Tibial nerve (tissue), 4 donors: ENCODE measurements at places on chromosomes 2 and 18.
A peak's percentile ranks its signal among the peaks of the same experiment; 100 is the strongest.

GRCh38 chr2:234823196-234823876 is 128.5 kb upstream of the SH3BP4 start:
- peak; percentile 41 for DNase-seq

DNA sequence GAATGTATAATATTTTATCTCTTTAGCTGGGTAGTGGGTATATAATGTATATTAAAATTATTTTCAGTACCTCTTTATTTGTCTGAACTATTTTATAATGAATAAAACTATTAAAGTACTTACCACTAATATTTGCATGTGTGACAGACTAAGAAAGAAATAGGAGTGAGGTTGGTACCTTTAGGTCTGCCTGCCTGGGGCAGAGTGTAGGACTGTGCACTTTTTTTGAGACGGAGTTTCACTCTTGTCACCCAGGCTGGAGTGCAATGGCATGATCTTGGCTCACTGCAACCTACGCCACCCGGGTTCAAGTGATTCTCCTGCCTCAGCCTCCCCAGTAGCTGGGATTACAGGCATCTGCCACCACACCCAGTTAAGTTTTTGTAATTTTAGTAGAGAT is 18.8 kb downstream of the NCOA1 start:
- no peak for DNase-seq

DNA sequence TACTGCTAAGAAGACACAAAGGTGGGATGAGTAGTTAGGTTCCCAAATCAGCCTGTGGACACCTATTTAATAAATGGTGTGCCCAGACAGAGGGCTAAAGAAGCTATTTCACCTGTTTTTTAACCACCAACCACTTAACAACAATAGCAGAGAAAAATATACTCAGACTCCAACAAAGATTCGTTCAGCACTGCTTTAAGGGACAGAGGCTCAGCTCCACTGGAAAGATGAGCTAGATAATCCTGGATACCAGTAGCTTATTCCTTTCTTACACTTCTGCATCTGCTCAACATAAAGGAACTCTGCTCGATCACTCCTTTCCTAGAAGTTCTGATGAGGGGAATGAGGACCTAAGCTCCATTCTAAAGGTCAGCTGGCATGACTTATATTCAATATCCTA is 44.5 kb downstream of the PTCD3 start:
- DNase-seq, result no peak

DNA sequence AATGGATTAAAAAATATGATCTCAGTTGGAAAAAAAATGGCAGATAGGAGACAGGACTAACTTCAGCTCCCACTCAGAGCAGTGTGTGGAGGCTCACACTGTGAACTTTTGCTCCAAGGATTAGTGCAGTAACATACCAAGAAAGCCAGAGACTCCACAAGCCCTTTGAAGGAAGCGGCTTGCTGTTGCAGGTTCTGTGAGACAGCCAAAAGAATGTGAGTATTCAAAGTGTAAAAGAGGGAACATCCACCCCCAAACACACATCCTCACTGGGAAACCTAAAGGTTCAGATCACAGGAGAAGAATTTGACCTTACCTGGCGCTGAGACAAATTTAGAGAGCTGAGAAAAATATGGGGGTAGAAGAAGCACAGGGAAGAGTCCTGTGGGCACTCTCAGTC is 77.5 kb downstream of the FAM171B start:
- no peak for DNase-seq

DNA sequence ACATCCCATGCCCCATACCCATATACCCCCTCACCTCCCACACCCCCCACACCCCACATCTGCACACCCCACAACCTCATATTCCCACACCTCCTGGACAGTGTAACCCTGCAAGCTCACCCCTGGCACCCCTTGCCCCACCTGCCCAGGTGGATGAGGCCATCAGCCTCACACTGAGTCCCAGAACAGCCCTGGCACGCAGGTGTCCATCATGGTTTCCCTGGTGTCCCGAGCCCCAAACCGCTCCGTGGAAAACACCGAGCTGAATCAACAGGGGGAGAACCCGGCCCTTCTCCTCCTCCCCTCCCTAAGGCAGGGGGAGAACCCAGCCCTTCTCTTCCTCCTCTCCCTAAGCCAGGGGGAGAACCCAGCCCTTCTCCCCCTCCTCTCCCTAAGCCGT is 415.6 kb upstream of the SALL3 start:
- DNase-seq, result no peak

GRCh38 chr2:232541195-232541960 is 1.9 kb downstream of the CHRNG start:
- DNase-seq, result no peak

- no peak for DNase-seq
Observed at GRCh38 chr2:136651456-136652010, 113.8 kb upstream of the THSD7B start.

- DNase-seq, result no peak
Observed at GRCh38 chr18:76602191-76602590, 107.1 kb upstream of the ZNF516 start.

- peak; percentile 88 for DNase-seq
Observed at GRCh38 chr2:84905181-84906107, at the start of gene TMSB10. Gene TMSB10, plus strand, starts transcription at chr2:84905656.

DNA sequence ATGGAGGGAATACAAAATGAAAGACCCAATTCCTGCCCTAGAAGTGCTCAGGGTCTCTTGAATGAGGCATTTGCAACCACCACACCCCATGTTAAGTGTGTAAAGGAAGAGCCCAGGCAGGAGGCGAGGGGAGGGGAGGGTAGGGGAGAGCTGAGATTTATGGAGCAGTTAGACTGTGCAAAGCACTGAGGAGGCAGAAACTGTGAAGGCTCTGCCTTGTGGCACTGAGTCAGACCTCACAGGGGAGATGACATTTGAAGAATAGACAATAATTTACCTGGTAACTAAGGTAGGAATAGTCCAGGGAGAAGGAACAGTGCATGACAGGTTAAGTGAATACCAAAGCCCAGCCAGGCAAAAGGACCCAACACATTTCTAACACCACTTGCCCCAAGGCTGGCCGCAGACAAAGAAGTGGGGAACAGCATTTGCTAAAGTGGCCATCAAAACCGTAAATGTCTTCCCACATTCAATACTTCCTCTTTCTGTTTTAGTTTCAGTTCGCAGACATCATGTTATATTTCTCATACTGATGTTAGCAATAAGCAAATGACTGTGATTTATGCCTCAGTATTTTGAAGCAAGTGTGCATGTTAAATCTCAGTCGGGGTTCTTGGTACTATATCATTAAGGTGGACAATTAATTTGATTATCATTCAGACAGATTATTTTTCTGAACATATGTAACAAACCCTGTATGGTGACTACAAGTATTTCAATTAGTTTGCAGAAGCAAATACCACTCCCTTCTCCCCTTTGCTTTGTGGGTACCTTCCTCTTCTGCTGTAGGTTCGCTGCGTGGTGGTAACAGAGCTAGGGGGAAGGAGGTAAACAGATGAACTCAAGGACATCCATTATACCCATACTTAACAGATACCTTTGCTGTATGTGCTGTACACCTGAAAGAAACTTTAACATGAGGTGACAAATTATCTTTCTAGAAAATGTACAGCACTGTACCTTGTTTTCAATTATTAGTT is 27.5 kb downstream of the CDH20 start:
- no peak for DNase-seq

DNA sequence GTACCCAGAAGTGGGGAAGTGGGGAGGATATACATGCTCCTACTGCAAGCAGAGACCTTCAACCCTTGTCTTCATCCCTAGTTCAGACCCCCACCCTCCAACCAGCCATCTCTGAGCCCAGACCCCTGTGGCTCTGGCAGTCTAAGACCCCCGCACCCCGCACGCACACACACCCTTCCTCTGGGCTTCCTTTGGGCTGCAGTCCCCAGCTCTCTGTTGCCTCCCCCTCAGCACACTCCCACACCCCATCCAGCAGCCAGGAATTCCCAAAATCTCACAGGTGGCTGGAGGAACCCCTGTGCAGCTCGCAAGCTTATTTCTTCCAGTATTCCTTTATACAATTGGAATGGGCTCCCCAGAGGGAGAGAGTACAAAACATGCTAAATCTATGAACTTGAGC is 13.9 kb upstream of the GYPC start:
- DNase-seq, result peak; percentile 1

GRCh38 chr2:228016402-228016801 is 145.0 kb downstream of the DAW1 start:
- no peak for DNase-seq

DNA sequence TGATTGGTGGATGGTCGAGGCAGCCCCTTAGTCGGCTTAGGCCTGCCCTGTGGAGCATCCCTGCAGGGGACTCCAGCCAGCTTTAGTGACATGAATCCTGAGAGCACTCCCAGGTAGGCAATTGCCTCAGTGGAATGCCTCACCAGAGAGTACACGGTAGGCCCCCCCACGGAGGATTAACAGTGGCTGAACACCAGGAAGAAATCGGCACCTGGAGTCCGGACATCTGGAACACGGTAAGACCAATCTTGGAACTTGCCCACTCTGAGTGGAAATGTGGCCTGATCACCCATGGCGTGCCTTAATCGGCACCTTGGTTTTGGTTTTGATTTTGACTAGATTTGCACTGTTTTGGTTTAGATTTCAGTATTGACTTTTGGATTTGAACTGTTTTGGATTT is 326.2 kb upstream of the NCKAP5 start:
- DNase-seq, result no peak

- DNase-seq, result no peak
Observed at GRCh38 chr2:29130295-29130694, 15.1 kb downstream of the CLIP4 start.

DNA sequence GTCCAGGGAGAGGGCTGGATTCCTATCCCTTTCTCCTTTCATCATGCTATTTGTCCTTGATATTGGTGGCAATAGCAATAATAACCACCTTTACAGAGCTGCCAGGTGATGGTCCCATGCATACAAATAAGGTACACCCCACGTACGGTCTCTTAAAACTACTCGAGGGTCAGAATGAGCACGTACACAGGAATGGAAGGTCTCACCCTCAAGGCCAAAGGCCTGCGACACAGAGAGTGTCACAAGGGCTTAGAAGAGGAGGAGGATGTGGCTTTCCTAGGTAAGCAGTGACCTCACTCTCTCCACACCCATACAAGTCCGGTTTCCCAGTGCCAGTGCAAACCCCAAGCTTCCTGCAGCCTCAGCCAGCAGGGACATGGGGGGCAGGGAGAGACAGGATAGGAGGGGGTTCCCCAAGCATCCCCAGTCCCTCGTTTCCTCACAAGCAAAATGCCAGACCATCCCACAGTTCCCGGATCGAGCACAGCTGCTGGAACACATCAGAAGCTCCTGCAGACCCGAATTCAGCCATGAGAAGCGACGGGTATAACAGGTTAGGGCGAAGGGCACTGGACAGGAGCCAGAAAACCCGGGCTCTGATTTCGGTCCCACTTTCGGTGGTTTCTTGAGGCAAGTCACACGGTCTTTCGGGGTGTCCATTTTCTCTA is 49.2 kb downstream of the PLB1 start:
- no peak for DNase-seq

GRCh38 chr2:120761911-120762310 is 26.2 kb downstream of the GLI2 start:
- DNase-seq, result no peak

DNA sequence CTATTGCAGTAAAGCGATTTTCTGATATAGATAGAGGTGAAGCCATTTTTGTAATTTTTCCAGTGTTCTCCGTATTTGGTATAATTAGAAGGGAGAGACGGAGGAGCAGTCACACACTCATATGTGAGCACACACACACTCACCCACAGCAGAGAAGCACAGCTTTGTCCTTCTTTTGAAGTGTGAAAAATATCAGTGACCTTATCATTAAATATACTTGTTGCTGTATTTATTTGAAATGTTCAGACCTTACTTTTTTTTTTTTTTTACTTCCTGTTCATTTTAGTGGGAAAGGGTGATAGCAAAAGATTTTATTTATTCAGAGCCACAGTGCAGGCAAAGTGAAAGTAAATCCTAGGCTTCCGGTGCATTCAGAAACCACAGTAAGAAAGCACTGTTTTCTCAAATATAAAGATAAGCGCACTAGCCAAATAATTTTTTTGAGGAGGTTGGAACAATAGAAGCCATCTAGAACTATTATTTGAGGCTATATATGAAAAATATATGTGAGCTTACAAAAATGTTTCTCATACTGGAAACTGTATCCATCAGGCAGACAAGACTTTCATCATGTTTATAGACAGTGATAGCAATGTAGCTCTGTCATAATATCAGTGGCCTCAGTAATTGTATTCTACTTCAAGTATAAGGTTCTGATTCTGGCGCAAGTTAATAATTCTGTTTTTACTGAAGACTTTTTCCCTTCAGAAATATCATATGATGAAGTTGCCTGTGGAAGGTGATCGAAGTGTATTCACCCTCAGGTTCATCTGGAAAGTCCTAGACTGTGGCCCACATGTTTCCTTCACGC is 37.2 kb downstream of the TSHZ1 start:
- no peak for DNase-seq

GRCh38 chr18:3194947-3195612 is 24.7 kb downstream of the MYOM1 start:
- no peak for DNase-seq

DNA sequence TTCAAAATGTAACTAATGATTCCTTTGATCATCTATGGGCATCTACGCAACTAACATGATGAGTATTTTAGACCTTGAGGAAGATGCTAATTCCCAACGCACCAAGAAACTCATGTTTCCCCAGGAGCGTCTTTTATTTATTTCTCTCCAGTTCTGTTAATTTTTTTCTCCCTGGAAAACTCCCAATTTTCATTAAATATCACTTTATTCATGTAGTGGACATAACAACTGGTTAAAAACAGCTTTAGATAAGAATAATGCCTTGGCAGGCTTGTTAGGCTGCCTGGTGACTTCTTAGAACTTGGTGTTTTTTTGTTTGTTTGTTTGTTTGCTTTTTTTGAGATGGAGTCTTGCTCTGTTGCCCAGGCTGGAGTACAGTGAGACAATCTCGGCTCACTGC is 62.9 kb upstream of the ZFP36L2 start:
- DNase-seq, result no peak

GRCh38 chr2:94986392-94986963 is 39.0 kb upstream of the MAL start:
- DNase-seq, result no peak

GRCh38 chr2:161104054-161104553 is 56.1 kb upstream of the TANK start:
- DNase-seq, result no peak

- no peak for DNase-seq
Observed at GRCh38 chr18:939166-939565, 34.5 kb downstream of the ADCYAP1 start.
